ENCODE measurements at places on chromosomes 2 and 18. TPM values are rescaled to one million over a fixed set of nuclear protein-coding genes. Genes with fewer than 3 reads are reported as not detected.

Gene GPR39
- total RNA-seq, result 1.9 TPM

Gene SPATA3
- not detected for total RNA-seq

Gene PDE1A
- total RNA-seq, result 35.2 TPM

Gene MBP
- 41.7 TPM for total RNA-seq

Gene EEF1B2
- total RNA-seq, result 215 TPM

GRCh38 chr2:227826019-227826521 lies 12.4 kb downstream of the CCL20 start:
- no peak for DNase-seq

GRCh38 chr2:133937669-133938068 lies 316.2 kb upstream of the MGAT5 start:
- no peak for DNase-seq

GRCh38 chr2:166394245-166394644 lies 18.5 kb upstream of the SCN9A start:
- no peak for DNase-seq
